ENCODE measurements at places on chromosomes 2 and 18.

- no peak for DNase-seq
Observed at GRCh38 chr18:24988253-24988840, 363.6 kb downstream of the ZNF521 start.

GRCh38 chr18:51857989-51858388 is 482.0 kb upstream of the DCC start:
- no peak for DNase-seq

- DNase-seq, result no peak
Observed at GRCh38 chr18:43312891-43313290, 35.6 kb upstream of the SYT4 start.

- peak; percentile 44 for DNase-seq
Observed at GRCh38 chr2:190352668-190353536, 9.5 kb downstream of the INPP1 start.

DNA sequence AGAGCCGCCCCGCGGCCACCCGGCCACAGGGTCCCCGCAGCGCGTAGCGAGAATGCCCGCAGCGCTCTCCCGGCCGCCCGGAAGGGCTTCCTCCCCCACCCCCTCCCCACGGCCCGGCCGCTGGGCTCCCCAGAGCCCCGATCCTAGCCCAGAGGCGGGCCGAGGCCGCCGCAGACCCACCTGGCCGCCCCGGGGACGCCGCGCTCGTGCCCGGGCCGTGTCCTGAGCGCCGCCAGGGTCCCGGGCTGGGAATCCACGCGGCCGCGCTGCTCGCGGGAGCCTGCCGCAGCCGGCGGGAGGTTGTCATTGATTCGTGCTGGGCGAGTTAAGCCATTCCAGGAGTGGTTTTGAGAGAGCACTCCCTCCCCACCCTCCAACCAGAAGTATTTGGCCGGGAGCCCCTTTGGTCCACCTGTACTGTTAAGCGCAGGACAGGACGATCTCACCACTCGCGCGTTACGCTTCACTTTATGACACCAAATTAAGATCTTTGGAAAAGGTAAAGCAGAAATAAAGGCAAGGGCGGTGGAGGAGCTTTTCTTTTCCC is 206.4 kb upstream of the SMAD2 start:
- no peak for DNase-seq

Measured in NCI-H1092 (cell line).